ENCODE measurements at places on chromosomes 11 and 22.

DNA sequence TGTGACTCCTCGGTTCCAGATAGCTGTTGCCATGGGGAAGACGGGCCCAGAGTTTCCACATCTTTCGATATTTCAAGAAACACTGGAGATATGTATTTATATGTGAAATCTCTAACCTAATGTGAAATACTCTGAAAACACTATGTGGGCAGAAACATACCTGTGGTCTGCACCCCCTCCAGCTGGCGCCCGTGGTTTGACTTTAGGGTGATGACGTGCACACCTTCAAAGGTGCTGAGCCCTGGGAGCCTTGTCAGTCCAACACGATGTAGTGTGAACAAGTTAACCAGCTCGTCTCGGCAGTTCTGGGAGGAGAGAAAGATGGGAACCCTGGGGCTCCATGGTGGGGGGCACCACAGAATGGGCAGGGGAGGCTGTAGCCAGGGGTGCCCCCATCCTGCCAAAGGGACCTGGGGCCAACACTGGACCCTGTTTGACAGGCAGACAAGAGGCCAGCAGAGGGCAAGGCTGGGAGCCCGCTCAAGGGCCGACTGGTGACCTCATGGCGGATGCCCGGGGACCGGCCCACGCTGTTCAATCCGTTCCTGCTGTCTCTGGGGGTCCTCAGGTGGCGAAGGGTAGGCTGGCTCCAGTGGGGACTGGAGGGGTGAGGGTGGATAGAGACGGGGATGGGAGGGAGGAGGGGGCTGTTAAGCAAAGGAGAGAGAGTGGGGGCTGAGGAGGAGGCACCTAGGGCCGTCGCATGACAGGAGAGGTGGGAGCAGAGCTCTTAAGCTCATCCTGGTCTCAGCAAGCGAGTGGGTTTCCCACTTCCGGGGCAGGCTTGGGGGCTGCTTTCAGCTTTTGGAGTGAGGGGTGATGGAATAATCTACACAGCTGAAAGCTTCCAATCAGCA is 43.8 kb downstream of the TRIOBP start:
- no peak for DNase-seq

- DNase-seq, result no peak
Measured at GRCh38 chr11:16178273-16178672, 178.1 kb downstream of the SOX6 start.

DNA sequence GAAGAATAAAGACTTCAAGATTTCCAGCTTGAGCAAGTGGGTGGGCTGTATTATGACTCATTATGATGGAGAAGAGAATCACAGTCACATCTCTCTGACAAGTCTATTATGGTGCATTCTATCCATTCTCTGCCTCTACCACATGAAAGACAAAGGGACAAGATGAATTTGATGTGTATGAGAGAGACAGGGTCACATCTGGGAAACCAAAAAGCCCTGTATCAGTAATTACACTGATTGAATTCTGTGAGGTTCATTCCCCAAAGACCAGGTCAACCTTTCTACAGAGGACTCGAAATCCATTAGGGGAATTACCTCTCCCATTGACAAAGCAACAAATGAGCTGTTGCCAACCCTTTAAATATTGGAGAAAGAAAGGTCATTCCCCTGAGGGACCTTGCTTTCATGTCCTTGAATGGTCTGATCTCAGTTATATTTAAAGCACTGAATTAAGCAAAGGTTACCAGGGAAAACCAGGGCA is 109.6 kb downstream of the USP35 start:
- DNase-seq, result no peak

DNA sequence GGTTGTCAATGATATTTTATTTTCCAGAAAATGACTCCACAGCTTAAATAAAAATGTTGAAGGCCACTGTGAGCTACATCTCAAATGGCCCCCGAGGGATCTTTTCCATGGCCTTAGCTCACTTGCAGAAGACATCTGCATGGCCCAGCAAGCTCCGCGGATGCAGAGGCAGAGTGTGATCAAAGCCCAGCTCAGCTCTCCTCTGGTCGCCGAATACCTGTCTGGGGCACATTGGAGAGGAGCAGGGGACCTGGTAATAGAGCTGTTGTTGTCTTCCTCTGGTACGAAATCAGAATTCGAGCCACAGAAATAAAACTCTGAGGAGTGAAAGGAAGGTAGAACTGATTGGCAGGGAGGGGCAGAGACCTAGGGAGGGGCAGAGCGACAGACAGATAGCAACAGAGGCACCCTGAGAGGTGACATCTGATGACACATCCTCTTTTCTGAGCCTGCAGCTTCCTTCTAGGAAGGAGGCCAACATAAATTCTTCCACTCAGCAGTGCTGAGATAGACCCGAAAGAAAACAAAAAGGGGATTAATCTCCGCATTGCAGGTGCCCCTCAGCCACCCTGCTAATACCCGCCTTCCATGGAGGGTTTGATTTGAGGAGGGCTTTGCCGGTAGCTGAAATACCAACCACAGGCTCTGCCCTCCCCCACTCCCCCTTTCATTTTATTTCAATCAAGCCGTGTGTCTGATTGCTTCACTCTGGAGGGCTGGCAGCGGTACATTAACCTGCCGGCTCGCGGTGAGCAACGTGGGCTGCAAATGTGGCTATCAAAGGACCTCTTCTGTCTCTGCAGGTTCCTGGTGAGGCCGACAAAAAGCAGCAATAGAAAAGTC is 759.4 kb downstream of the OPCML start:
- no peak for DNase-seq

DNA sequence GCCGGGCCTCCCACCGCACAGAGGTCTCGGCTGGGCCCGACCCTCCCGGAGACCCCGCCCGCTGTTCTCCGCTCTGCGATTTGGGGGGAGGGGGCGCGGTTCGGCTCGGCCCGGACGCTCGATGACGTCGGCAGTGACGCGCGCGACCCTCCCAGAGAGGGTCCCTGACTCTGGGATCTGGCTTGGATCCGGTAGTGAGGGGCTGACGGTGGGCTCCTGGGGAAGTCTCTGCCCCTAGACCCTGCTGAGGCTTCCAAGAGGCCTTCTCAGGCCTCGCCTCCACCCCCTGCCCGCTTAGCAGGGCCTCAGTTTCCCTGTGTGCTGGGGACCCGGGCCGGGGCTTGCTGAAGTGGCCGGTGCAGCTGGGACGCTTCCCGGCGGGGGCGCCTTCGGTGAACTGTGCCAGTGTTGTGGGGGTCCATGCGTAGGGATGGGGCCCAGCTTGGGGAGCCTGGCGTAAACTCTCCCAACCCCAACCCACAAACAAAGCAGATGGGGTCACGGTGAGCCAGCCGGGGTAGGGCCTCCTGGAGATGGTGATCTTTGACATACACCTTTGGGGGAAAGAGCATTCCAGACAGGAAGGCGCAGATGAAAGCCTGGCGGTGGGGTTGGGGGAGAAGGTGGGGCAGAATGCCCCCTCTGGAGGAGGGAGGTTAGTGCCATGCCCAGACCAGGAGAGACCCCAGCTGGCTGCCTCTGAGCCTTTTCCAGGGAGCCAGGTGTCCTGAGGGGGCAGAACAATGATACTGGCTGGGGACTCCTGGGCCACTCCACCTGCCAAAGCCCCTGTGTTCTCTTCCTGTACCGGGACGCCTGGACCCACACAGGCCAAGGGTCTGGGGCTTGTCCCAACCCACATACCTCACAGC is 1.0 kb downstream of the B4GALNT4 start:
- DNase-seq, result no peak

DNA sequence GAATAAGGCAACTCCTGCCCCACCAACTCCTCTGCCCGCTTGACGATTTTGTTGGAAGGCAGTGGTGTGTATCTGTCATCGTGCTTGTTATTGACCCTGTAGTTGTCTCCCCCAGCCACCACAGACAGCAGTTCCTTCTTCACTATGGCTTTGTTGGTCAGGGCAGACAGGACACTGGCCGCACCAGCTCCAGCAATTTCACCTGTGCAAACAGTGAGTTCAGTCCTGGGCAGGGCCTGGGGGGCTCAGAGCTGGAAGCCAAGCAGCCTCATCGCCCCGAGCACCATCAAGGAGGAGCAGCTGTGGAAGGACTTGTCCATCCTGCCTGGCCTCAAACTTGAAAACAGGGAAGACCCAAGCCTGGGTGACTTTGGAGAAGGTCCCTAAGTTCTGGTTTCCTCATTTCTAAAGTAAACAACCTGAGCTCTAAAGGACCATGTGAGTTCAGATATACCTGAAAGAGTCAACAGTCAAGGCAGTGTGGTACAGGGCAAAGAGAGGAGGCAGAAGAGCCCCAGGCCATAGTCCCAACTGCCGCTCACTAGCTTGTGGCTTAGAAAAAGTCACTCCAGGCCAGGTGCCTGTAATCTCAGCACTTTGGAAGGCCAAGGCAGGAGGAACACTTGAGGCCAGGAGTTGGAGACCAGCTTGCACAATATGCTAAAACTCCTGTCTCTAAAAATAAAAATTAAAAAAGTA is 4.6 kb downstream of the PLAAT2 start:
- DNase-seq, result no peak

DNA sequence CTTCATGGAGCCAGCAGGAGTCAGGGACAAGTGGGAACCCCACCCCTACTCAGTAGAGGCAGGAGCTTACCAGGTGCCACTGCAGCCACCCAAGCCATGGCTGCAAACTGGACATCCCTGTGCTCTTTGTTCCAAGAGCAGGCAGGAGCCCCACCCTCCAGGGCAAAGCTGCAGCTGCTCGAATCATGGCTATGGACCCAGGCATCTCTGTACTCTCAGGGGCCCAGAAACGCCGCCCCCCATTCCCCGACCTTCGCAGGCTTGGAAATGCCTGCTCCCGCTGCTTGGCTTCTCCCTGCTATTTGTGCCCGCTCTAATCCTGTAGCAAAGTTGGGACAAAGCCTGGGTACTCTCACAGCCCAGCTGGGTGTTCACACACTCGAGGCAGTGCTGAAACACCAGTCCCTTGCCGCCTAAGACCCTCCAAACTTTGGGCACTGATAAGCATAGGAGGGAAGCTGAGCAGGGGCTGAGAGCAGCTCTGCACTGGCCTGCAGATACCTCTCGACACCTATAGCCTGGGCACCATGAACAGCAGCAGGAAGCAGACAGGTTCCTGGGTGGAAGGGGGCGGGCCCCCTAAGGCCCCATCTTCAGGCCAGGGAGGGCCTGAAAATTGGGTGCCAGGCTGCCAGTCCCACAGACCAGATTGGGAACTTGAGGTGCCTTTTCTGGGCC is 402.4 kb downstream of the LRRC4C start:
- DNase-seq, result no peak

GRCh38 chr22:48431014-48431413 is 1396.7 kb downstream of the BRD1 start:
- DNase-seq, result no peak

- no peak for DNase-seq
Measured at GRCh38 chr11:47915374-47915773, 65.0 kb upstream of the PTPRJ start.

DNA sequence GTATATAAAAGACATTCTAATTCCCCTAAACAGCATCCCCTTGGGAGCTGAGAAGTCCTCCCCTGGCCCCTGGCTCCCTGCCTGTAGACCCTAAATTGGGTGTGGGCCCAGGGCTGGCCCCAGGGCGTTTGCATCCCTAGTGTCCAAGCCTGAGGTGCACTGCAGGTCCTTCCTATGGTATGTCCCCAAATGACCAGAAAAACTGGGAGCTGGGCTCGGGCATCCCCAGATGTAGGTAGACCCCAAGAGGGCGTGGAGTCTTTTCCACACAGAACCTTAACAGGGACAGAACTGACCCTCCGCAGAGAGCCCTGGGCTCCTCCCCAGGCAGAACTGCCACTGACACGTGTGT is 782 bp upstream of the OSBPL5 start:
- no peak for DNase-seq

- no peak for DNase-seq
Measured at GRCh38 chr11:94396282-94396681, 4.9 kb downstream of the GPR83 start.

- DNase-seq, result peak; percentile 46
Measured at GRCh38 chr11:27933992-27934829, 173.7 kb downstream of the KIF18A start.

- DNase-seq, result no peak
Measured at GRCh38 chr22:37324340-37325038, 42.2 kb downstream of the CYTH4 start.

GRCh38 chr22:22479999-22480532 is 28.5 kb downstream of the ZNF280B start:
- DNase-seq, result no peak

- DNase-seq, result no peak
Measured at GRCh38 chr11:78310500-78310909, 107.1 kb downstream of the GAB2 start.

DNA sequence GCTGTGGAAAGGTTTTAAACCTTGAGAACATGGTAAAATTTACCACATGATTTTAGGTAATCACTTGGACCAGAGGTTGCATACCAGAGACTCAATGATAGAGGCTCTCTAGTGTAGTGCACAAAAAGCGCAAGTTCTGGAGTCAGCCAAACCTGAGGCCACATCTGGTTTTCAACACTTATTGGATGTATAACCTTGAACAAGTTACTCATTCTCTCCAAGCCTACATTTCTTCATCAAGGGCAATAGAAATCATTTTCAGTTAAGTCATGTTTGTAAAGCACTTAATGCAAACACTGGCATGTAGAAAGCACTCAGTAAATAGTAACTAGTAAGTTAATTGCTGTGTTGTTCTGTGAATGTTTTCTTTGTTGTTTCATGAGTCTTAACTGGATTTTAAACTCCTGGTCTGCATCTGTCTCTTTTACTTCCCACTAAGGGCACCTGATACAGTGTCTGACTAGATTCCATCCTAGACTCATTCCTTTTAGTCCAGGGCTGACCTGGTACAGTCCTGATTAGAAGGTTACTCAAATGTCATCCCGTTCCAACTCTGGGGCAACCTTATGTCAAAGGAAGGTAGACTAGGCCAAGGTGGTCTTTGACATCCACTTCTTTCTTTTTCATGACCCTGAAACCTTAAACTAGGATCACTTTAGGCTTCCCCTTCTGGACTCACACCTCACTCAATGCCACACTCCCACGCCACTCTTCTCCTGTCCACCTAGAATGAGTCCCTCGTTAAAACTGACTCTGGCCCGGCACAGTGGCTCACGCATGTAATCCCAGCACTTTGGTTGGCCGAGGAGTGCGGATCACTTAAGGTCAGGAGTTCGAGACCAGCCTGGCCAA is 34.5 kb upstream of the EED start:
- DNase-seq, result peak; percentile 26

DNA sequence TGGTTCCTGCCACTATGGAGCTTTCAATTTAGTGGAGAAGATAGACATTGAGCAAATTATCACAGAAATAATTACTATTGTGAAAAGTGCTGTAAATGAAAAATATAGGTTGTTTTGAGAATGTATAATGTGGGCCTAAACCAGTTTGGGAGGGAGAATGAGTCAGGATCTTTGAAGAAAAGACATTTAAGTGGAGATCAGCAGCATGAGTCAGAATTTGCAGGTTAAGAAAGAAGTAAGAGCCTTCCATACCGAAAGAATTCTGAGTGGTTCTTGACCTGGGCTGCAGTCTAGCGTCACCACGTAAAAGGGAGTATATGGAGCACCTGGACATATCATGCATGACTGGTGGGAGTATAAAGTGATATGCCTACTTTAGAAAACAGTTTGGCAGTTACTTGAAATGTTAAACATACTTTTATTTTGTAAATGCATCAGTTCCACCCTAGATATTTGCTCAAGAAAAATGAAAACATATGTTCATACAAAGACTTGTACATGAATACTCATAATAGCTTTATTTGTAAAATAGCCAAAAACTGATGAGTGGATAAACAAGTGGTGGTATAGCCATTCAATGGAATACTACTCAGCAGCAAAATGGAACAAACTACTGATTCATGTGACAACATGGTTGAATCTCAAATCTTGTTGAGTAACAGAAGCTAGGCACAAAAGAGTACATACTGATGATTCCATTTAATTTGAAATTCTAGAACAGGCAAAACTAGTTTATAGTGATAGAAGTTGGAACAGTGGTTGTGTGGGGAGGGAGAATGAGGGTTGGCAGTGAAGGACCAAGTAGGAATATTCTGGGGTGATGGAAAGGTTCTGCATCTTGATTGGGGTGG is 99.2 kb downstream of the STIM1 start:
- DNase-seq, result no peak

- no peak for DNase-seq
Measured at GRCh38 chr11:122360875-122361274, 244.9 kb upstream of the BLID start.
